Hematopoietic multipotent progenitor cell treated with erythropoietin and hydrocortisone succinate and interleukin-3 and kit ligand, for 15 days (in vitro differentiated cells): ENCODE measurements at places on chromosomes 2 and 18.

DNA sequence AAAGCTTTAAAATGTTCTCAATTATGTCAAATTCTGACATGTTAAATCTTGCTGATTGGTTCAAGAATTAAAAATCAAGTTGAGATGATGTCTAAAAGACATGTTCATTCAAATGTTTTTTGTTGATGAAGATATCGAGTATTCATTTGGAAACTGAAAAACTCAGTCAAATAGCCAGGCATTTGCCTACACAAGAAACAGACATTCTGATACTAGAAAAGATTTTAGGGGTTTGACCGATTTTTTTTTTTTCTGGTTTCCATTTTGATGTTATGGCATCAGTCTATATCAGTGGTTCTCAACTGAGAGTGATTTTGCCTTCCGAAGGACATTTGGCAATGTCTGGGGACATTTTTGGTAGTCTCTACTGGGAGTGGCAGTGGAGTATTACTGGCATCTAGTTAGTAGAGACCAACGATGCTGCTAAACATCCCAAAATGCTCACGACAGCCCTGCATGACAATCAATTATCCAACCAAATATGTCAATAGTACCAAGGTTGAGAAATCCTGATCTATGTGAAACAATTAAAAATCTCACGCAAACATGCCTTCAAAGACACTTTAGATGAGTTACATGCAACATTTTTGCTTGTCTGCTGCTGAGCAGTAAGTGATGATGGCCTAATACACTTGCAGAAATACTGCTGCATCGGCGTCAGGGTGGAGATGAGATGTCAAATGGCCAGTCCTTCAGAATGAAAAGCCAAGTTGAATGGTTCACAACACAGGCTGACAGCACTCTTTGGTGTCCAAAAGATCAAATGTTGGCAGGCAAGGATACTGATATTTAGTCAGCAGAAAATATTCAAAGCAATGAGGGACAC lies 12.5 kb downstream of the RASGRP3 start:
- DNase-seq = no peak

DNA sequence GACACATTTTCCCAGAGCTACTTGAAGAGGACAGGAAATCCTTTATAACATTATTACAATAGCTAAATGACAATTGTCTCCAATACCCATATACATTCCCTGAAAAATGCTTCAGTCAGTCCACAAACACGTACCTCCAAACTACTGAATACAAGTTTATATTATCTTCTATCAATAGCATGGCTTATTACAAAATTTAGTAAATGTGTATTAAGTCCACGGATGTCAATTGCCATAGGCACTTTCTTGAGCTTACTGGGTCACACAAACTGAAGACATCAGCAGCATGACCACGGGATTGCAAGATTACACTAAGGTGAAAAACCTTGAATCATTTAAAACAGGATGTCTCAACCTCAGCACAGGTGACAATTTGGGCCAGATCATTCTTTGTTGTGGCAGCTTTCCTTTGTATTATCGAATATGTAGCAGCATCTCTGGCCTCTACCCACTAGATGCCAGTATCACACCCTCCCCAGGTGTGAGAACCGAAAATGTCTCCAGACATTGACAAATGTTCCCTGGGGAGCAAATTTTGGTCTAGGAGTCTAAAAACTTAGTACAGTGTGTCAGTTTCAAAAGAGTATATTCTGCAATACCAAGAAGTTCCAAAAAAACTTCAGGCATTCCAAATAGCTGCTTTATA lies 1.4 kb downstream of the MBD2 start:
- DNase-seq = no peak

- DNase-seq = no peak
Observed at GRCh38 chr2:147442816-147443215, 402.0 kb upstream of the ACVR2A start.

GRCh38 chr2:5854797-5855196 lies 162.6 kb downstream of the SOX11 start:
- DNase-seq = no peak

DNA sequence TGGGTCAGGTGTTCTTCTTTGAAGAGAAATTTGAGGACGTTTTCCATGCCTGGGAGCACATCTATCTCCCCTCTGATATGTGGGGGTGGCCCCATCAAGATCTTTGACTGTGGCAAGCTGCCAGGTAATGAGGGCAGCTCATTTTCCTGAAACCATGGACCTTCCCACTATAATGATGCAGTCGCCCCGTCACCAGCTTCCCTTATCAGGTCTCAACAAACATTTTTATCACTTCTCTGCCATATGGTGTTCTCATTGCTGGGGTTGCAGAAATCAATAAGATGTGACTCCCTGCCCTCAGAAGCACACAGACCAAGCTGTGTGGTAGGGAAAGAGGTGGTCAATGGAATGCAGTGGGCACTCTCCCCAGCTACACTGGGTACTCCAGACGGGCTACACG lies 48.4 kb upstream of the B3GNT7 start:
- DNase-seq = peak; percentile 76

DNA sequence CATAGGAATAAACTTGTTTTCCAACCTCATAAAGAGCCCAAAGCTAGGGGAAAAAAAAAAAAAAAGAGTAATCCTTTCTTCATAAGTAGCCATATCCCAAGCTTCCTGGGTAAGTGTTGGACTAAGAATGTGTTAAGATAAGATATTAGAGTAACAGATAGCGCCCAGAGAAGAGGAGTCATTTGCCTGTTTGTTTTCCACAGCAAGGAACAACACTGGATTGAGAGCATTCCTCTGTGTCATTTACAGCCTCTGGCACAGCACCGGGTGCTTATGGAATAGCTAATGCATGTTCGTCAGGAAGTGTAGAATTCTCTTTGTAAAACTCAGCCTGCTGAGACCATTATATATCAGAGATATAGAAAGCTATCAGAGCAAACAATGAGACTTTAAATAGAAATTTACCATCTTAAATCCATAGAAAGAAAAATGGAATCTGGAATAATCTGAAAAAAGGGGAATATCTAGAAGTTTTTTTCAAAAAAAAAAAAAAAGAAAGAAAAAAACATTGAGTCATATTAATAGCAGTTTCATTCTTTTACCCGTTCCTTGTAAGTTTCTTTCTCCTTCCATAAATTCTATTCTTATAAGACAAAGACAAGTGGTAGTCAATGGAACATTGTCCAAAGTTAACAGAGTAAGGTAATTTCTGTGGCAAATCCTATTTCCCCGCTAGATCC lies 37.6 kb downstream of the LRP2 start:
- no peak for DNase-seq
